ENCODE measurements at places on chromosomes 6 and 20. TPM values are rescaled to one million over a fixed set of nuclear protein-coding genes. Genes with fewer than 3 reads are reported as not detected.

Gene DAAM2
- 2.5 TPM for total RNA-seq

Gene EMILIN3
- 6.3 TPM for total RNA-seq

Gene GPX5
- total RNA-seq, result not detected

Gene WFDC5
- not detected for total RNA-seq

Gene SIRPB2
- not detected for total RNA-seq

Gene ASCC3
- 95.9 TPM for total RNA-seq

Gene MLN
- total RNA-seq, result not detected

Gene PRPH2
- total RNA-seq, result 0.89 TPM

DNA sequence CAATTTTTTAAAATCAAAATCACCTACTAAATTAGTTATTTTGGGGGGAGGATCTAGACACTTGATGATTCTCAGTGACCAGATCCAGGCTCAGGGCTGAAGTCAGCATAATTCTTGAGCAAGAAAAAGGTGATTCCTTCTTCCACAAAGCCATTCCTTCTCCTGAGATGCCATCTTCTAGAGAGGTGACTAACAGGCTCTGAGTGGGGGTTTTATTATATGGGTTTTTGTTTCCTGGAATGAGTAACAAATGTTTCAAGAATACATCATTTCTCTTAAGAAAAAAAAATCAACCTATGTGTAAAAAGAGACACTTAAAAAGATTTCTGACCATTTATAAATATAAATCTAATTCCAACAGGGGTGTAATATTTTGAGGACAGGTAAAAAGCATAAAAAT is 154.3 kb downstream of the NFATC2 start:
- H3K27ac ChIP-seq, result no peak overlapping the region
- H3K4me3 ChIP-seq, result no peak overlapping the region
- DNase-seq, result no peak
- H3K27me3 ChIP-seq, result no peaks in the 10 kb centered on the region

DNA sequence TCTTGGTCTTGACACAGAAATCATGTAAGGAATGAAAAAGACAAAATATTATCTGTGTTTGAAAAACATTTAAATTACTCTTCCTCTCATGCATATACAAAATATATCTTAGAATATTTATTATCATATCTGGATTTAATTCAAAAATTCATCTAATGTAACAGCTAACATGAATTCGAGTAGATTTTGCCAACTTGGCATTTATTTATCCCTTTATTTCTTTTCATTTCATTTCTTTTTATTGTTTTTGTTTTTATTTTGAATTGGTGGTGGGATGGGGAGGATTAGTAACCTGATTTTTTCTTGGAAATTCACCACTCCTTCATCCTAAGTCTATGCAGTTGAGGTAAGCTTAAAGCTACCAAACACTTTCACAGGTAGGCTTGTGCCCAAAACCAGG is 508.7 kb downstream of the EPHA7 start:
- H3K4me1 ChIP-seq, result peaks cover 11% of the 10 kb centered on the region
- DNase-seq, result no peak
- no peak overlapping the region for H3K4me3 ChIP-seq
- H3K27ac ChIP-seq, result no peak overlapping the region

DNA sequence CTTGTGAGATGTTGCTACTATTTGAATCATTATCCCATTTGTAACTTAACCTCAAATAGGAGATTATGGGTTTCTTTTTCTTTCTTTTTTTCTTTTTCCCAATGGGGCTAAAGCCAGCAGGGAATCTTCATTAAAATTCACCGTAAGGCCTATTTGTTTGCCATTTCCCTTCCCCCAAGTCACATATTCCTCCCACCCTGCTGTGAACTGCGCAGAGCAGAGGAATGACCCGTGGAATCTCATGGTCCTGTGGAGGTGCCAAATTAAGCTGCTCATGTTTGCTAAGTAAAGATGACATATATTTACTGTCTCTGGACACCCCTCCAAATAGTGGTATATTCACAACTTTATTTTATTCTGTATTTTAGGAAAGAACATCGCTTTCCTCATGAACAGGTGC is 699.3 kb downstream of the RNF144B start:
- DNase-seq, result peak; percentile 11
- no peak overlapping the region for H3K27ac ChIP-seq
- H3K4me3 ChIP-seq, result no peak overlapping the region

DNA sequence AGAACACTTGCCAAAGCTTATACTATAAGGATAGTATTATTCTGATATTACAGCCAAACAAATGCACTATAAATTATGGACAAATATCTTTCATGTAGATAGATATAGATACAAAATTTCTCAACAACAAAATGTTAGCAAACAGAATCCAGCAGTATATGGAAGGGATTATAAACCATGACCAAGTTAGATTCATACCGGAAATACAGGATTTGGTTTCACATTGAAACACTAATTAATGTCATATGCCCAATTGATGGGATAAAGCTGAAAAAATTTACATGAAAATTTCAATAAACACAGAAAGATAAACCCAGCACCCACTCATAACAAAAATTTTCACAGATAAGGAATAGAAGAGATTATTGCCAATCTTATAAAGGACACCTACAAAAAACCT is 770.3 kb upstream of the SLC35B3 start:
- H3K4me3 ChIP-seq, result no peak overlapping the region
- H3K4me1 ChIP-seq, result no peaks in the 10 kb centered on the region
- H3K27me3 ChIP-seq, result no peaks in the 10 kb centered on the region
- H3K27ac ChIP-seq, result no peak overlapping the region
- no peaks in the 10 kb centered on the region for H3K36me3 ChIP-seq
- no peak for DNase-seq

GRCh38 chr20:22369100-22369499 is 215.3 kb downstream of the FOXA2 start:
- DNase-seq, result no peak
- no peaks in the 10 kb centered on the region for H3K27me3 ChIP-seq
- H3K36me3 ChIP-seq, result no peaks in the 10 kb centered on the region

GRCh38 chr6:74319292-74319691 is 623.3 kb downstream of the CD109 start:
- H3K27ac ChIP-seq, result 0 out of 2 replicates have a peak overlapping the region, but pooled peaks have one; percentile 20
- no peaks in the 10 kb centered on the region for H3K36me3 ChIP-seq
- peaks cover 13% of the 10 kb centered on the region for H3K4me1 ChIP-seq
- peak; percentile 14 for DNase-seq

DNA sequence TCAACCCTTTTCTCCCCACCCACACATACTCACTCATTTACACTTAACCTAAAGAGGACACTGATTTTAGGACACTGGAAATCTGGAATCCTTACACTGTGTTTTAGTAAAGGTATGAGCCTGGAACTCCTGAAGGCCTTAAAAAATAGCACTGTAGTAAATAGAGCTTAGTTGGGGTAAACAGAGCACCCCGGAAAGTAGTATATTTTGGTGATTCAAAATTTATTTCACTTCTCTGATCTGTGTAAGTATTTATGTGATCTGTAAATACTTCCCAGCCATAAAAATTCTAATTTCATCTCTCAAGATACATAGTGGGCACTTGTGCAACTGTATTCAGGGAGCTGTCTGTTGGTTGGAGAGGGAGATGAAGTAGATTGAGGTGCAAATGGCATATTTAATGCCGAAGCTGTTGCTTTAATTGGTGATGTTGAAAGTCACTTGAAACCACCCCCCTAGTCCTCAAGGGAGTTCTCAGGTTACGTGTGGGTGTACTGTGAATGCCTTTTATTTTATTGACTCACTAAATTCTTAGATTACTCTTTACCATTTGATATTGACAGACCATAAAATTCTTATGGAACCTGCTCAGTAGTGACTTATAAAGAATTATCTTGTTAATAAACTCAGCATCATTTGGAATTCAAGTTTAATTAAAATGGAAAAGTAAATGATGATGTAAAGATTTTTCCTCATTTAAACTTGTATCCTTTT is 154.9 kb downstream of the SOX4 start:
- peaks cover 80% of the 10 kb centered on the region for H3K4me1 ChIP-seq
- no peaks in the 10 kb centered on the region for H3K36me3 ChIP-seq
- H3K27me3 ChIP-seq, result no peaks in the 10 kb centered on the region
- peak overlapping the region; percentile 81 for H3K27ac ChIP-seq
- H3K4me3 ChIP-seq, result peak overlapping the region; percentile 18

Measured in GM23338 (cell line).